Fibroblast of skin of back (primary cell): ENCODE measurements at places on chromosomes 3 and 15.

DNA sequence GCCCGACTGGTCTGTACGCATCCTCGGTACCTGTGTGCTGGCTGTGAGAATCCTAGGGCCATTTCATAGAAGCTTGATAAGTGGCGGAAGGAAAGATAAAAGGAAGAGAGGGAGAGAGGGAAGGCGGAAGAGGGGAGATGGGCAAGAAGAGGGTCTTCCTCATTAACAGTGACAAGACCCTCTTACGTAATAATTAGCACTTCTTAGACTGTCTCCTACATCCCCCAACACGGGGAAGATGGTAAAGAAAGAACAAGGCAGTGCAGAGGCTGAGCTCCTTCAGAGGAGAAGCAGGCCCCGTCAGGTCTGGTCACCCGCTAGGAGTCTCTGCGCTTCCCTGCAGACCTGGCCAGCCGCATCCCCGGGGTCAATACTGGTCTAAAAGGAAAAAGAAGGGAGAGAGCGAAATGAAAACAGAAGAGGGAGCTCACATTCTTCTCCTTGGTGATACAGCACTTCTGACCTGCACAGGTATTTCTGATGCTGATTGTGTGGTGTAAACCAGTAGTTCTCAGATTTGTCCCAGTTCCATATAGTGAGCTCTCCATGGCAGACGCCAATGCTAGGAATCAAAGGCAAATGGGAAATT lies 19.0 kb upstream of the FAM240A start:
- no peak for DNase-seq

- DNase-seq, result no peak
Measured at GRCh38 chr15:27725731-27726130, 373.4 kb downstream of the OCA2 start.

DNA sequence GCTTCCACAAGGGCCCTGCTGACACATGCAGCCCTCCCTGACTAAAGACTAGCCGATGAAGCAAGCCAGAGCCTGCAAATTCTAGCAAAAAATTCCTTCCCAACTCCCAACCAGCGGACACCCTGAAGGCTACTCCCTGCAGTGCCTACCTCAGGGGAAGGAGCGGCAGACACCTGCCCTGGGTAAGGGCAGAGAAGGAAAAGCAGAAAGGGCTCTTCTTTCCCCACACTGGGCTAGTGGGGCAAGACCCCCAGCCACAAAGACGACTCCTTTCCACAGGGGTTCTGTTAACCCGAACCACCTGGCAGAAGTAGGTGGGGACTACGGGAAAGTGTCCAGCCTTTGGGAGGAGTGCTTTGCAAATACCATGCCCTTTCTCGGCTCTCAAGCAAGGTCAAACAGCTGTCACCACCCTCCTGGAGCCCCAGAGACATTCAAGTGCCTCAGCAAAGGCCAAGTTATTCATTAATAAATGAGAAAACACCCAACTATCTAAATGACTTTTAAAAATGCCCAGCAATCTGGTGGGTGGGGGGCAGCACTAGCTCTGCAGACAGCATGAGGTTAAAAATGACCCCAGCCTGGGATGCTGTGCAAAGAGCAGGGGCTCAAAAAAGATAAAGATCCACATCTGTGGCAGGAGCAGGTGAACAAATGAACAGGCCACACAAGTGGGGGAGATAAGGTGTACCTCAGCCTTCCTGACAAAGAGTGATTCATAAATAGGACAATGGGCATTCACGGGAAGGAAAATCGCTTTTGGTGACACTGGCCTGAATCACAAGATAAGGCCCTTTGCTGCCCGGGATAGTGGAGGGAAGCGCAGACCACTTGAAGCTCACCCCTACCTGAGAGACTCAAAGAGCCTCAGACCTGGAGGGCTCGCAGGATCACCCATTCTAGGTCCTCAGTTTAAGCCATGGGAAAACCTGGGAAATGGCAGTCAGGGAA lies 33.0 kb downstream of the CCDC12 start:
- no peak for DNase-seq

- no peak for DNase-seq
Measured at GRCh38 chr3:109028753-109029152, 75.1 kb upstream of the GUCA1C start.

DNA sequence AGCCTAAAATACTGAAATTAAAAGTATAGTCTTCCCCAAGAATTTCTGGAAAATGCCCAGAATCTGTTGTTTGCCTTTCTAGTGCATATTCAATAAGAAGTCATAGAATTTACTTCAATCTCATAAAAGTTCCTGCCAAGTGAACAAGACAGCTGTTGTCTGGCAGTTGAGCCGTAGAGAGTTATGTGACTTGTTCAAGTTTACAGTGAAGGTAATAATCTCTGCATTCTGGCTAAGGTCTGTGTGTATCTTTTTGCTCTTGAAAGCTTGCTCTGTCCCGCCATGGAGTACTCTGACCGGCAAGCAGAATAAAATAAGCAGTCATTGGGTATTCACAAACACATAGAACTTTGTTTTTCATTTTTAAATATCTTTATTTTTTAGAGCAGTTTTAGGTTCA lies 77.8 kb downstream of the GHSR start:
- no peak for DNase-seq

DNA sequence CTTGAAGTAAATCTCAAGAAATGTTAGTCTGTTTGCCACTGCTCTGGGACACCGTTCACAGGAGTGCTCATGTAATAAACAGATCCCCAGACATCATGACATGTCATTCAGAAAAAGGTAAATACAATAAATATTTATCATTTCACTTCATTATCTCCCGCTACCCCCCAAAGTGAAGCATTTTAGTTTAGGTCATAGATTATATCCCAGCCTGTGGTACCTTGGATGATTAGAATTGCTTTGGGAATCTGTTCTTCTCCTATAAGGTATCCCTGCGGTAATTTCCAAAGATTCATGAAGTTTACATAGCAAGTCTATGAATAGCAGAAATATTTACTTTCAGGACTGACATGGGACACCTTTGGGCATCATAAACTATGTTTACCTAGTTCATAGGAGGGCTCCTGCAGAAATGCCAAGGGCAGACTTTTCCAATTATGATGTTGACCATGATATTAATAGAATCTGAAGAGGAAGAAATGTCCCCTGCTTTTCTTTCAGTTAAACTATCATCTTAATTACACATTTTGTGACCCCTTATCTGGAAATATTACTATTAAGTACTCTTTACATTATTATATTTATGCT lies 268.0 kb downstream of the NAALADL2 start:
- DNase-seq, result no peak

GRCh38 chr15:42986693-42987342 lies 66.2 kb upstream of the TTBK2 start:
- no peak for DNase-seq
